ENCODE measurements at places on chromosomes 6 and 20.

DNA sequence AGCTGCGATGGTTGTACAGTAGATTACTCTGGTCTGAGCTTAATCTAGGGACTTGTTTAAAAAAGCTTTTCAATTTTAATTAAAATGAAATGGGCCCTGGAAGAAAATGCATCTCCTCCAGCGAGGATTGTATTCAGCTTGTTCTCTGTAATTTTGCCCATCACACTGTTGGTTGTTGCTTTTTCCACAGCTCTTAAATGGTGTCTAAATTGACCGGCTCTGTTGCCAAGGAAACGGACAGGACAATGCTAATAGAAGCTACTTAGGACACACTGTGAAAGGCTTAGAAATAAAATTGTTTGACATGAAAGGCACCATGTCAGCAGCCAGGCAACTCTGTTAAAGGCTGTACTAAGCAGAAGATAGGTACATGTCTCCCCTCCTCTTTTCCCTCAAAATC is 116.7 kb upstream of the NRSN1 start:
- DNase-seq: peak; percentile 83

GRCh38 chr20:46308258-46309157 is at the start of gene CDH22:
Gene CDH22 (minus strand): TSS chr20:46308498. CDS start chr20:46251294, 57,204 bp downstream.
- peak; percentile 73 for DNase-seq

DNA sequence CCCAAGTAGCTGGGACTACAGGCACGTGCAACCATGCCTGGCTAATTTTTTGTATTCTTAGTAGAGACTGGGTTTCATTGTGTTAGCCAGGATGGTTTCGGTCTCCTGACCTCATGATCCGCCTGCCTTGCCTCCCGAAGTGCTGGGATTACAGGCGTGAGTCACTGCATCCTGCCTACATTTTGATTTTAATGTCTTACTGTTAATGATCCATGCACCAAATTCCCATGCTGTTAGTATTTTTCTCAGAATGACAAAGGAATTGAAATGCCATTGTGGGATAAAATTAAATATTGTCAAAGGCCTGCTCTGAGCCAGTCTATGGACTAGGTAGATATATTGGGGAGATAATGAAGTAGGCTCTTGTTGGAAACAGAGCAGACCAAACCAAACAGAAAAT is 28.2 kb downstream of the CBFA2T2 start:
- DNase-seq: no peak

DNA sequence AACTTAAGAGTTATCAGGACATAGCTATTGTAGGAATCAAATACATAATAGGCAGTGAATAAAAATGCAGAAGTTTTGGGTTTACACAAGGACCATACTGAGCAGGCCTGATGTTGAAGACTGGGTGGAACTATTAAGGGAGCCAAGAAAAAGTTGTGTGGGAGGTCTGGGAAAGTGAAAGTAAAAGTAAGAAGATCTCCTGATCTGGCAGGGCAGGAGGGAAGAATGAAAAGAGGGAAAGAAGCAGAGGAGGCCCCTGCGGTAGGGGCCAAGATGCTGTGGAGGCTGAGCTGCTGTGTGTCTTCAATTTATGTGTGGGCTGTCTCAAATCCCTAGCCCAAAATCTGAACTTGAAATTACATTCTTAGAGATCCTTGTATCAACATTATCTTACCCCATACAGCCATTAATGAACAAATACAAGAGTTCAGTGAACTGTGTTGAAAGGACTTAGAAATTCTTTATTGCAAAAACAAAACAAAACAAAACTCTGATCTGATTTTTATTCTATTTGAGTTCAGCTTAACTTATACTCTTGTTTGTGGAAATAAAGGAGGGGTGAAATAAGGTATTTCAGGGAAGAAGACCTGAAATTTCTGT is 1183.8 kb downstream of the HACE1 start:
- no peak for DNase-seq

DNA sequence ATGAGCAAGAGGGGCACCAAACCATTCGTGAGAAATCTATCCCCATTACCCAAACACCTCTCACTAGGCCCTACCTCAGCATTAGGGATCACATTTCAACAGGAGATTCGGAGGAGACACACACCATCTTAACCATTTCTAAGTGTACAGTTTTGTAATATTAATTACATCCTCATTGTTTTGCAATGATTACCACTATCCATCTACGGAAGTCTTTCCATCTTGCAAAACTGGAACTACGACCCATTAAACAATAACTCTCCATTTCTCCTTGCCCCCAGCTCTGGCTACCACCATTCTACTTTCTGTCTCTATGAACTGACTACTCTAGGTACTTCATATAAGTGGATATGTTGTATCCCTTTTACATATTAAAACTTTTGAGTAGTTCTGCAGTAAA is 20.1 kb downstream of the ACOT13 start:
- DNase-seq: no peak

DNA sequence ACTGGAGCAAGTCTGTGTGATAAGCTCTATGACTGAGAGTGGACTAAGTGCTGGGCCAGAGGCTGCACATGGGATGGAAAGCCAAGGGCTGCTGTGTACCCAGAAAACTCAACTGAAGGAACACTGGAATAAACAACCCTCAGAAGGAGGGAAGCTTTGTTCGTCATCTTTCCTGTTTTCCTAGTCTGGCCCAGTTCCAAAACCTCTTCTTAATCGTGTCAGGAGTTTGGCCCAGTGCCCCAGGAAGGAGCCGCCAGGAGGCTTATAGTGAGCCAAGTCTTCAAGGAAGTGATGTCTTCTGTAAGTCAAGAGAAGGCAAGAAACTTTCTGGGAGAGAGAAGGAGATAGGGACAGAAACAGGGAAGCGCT is 23.3 kb upstream of the TOP1 start:
- DNase-seq: peak; percentile 12

GRCh38 chr6:87661016-87661415 is 41.0 kb downstream of the AKIRIN2 start:
- no peak for DNase-seq
